ENCODE measurements at places on chromosomes 16 and 17.

- DNase-seq: no peak
Observed at GRCh38 chr17:40219594-40220338, 662 bp downstream of the WIPF2 start.

GRCh38 chr17:35291802-35292201 is 48.9 kb downstream of the SLFN5 start:
- no peak for DNase-seq

GRCh38 chr16:51236583-51236982 is 85.5 kb upstream of the SALL1 start:
- DNase-seq: no peak

- no peak for DNase-seq
Observed at GRCh38 chr17:53807286-53807685, 15.4 kb upstream of the KIF2B start.

DNA sequence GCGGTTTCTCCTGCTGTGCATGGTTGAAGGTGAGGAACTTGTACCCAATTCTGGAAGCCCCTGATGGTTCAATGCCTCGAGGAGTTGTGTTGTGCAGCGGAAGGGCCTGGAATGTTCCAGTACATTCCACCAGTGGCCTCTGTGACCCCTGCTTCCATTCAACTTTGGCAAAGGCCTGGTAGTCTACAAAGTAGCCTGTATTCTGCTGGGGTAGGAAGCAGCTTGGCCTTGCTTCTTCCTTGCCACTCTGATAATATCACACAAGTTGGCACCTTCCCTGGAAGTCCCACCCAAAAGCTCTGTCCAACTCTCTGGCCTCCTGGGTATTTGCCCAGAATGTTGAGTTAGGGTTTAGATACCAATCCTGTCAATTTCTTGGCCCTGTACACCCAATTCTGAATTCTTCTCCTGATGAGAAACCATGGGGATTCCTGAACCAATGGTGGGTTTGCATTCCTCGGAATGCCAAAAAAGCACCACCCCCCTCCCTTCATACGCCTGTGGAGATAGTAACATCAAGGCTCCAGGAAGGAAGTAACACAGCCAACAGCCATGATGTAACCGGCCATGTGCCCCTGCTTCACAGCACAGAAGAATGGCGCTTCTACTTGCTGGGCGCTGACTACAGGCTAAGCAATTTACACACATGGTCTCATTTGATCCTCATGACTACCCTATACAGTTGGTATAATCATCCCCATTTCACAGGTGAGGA is 11.8 kb upstream of the FAM117A start:
- no peak for DNase-seq

- no peak for DNase-seq
Observed at GRCh38 chr16:11253995-11254912, 1.8 kb downstream of the SOCS1 start.

DNA sequence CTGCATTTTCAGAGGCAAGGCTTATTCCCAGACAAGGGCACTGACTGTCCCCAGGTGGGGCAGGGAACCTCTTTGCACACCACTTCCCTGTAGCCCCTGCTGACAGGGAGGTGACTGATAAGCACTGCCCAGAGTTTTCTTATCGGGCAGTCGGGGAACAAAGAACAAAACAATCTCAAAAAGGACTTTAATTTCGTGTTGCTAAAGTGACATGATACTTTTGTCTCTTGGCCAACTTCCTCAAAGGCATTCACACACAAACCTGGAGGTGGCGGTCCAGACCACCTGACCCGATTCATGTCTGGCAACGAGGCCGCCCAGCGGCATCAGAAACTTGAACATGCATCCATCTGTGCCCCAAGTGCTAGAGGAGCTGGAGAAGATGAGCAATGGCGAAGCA is 28.9 kb downstream of the ZDHHC7 start:
- peak; percentile 42 for DNase-seq
